ENCODE measurements at places on chromosomes 2 and 18.

GRCh38 chr2:19723021-19723420 lies 178.8 kb downstream of the TTC32 start:
- no peak for DNase-seq

DNA sequence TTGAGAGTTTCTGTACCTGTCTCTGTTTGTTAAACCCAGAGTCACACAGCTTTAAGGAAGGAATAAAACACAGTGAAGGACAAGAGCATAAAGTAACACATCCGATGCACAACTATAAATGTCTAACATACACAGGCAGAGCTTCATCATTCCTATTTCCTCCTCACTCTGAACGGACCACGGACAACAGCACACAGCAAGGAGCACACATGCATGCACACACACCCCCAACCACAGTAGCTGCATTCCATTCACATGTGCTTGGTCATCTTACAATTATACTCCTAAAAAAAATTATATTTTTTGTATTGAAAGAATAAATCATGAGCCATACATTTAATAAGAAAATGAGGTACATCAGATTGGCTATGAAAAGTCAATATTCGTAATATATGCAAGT lies 58.3 kb downstream of the ID2 start:
- no peak for DNase-seq

- peak; percentile 64 for DNase-seq
Observed at GRCh38 chr2:181677912-181678586, 2.3 kb downstream of the NEUROD1 start.

- no peak for DNase-seq
Observed at GRCh38 chr2:24352664-24353063, 7.7 kb downstream of the ITSN2 start.

DNA sequence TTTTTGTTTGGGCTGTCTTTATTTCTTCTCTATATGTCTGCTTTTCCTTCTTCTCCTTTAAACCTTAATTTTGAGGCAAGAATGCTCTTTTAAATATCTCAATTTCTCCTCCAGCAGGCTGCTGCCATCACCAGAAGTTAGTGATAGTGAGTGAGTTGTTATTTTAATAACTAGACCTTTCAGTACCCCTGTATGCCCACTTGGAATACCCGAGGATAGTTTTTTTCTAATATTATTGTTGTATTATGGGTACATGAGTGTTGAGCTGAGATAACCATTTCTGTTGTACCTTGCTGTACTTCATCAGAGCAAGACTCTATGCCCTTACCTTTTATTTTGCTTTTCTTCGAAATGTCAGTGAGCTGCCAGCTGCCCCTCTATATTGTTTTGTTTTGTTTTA lies 50.1 kb downstream of the PPM1B start:
- no peak for DNase-seq

DNA sequence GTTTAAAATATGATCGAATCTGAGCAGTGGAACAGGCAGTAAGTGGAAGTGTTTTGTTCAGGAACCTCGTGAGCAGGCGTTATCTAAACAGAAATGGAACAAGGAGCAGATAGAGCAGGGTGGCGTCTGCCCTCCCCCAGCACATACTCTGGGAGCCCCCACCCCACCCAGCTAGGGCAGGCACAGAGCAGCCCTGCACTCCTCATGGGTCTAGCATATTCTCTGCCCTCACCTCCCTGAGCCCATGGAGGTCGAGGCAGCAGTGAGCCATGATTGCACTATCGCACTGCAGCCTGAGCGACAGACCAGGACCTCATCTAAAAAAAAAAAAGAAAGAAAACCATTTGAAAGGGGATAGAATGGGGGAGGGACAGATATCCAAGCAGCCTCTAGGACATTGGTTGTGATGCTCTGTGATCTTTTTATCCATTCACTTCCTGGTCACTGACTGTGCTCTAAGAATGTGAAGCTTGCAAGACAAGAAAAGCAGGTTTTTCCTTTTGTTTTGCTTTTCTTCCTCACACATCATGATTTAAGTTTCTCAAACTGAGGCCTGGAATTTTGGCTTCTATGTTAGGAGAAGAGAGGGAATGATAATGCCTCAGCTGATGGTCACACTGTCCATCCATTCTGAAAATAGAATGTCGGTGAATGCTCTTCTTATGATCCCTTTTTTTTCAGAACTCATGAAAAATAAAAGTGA lies 3.1 kb downstream of the MLPH start:
- DNase-seq: no peak

GRCh38 chr2:240301256-240301795 lies 134.1 kb upstream of the GPC1 start:
- no peak for DNase-seq

- DNase-seq: no peak
Observed at GRCh38 chr2:164438490-164439205, 182.6 kb downstream of the GRB14 start.

All from AG08395 (cell line).